ENCODE measurements at places on chromosomes 2 and 18.

DNA sequence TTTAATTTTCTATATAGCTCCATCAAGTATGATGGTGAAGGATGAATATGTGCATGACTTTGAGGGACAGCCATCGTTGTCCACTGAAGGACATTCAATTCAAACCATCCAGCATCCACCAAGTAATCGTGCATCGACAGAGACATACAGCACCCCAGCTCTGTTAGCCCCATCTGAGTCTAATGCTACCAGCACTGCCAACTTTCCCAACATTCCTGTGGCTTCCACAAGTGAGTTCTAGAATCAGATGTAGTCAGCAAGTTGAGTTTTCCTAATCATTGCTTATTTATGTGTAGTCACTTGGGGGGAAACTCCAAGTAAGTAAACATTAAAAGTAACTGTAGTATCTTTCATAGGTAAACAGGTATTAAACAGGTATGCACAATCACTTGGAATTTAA lies 24.8 kb downstream of the SMAD4 start:
- no peak for DNase-seq

DNA sequence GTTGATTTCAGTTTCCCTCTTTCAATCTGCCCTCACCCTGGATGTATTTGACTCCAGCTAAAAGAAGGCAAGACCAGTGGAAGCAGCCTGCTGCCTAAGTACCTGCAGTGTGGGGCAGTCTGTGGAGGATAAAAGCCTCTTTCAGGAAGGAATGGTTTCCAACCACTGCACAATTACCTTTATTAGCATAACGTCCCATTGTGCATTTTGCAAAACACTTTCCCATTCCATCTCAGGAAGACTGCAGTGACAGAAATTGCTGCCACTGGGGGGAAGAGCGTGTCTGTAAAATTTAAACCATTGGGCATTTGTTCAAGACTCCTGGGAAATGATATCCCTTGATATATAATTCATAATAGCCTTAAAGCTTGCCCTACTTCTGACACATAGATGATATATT lies 26.2 kb downstream of the CYRIA start:
- no peak for DNase-seq

DNA sequence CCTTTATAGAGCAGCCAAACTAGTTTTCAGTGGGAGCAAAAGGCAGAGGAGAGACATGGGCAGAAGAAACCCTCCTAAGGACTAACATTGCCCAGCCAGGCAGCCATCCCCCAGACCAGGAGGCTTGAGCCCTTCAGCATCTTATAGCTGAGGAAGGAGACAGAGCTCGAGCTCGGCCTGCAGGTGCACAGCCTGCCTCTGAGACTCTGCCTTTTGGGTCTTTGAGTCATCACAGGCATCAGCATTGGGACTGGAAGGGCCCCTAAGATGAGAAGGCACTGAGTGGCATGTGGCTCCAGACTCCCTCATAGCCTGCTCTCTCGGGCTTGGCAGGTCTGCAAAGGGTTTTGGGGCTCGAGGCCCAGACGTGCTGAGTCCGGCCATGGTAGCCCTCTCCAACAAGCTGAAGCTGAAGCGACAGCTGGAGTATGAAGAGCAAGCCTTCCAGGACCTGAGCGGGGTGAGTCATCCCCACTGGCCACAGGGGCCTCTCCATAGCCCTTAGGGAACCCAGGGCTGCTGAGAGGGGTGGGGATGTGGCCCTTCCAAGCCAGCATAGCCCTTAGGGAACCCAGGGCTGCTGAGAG lies 84.1 kb downstream of the EPAS1 start:
- no peak for DNase-seq

DNA sequence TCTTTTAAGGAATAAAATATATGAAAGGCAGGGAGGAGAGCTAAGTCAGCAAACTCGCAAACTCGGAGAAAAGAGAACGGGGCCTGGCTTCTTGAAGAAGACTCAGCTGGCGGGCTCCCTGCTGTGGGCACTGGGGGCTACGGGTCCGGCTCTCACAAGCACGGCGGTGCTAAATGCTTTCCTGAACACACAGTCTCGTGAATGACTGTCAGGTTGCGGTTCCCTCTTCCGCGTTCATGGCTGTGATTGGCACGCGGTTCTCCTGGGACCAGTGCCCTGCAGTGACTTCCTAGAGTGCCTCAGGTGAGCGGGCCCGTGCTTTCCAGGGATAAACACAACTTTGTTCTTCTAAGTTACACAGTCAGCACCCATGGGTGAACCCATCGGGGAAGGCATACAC lies 208.4 kb downstream of the HDAC4 start:
- DNase-seq, result no peak

DNA sequence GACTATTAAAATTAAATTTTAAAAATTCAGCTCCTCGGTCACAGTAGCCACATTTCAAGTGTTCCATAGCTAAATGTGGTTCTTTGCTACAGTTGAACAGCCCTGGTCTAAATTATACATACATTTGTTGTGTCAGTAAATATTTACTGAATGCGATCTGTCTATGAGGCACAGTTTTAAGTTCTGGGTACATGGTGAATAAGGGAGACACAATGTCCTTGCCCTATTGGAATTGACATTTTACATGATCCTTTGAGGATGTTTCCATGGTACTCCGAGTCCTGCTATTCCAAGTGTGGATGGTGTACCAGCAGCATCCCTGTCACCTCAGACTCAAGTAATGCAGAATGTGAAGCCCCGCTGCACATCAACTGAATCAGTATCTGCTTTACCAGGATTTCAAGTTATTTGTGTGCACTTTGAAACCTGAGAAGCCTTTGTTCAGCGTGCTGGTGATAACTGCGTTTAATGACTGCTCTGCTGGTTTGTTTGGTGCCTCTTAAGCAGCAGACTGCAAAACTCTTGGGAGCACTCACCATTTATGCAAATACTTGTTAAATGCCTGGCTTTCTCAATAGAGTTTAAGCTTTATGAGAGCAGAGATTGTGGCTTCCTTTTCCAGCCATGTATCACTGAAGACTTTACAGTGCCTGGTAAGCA lies 1.5 kb downstream of the GALNT1 start:
- no peak for DNase-seq

GRCh38 chr18:50193796-50194630 lies 934 bp downstream of the MYO5B start:
- DNase-seq, result no peak

DNA sequence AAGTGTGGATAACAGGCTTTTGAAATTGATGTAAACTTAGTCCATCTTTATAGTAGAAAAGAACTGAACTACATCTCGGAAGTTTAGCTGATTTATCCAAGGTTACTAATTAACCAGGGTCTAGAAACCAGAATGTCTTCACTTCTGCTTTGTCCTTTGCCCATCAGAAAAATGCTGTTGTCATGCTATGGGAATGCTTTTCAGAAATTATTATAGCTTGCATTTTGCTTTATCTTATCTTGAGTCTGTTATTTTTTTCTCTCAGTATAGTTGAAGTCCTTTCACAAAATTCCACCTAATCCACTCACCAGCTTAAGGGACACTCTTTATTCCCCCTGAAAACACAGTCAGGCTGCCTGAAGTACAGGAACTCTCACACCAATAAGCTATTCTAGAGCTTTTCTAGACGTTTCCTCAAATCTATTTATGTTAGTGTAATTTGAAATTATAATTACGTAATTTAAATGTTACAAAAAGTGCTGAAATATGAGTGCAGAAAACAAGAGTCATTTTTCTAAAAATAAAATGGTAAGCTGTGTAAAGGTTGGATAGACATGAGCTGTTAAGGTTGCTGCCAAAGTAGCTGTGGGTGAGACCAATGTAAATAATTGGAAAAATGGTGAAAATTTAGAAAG lies 456.3 kb downstream of the TGIF1 start:
- DNase-seq, result no peak

DNA sequence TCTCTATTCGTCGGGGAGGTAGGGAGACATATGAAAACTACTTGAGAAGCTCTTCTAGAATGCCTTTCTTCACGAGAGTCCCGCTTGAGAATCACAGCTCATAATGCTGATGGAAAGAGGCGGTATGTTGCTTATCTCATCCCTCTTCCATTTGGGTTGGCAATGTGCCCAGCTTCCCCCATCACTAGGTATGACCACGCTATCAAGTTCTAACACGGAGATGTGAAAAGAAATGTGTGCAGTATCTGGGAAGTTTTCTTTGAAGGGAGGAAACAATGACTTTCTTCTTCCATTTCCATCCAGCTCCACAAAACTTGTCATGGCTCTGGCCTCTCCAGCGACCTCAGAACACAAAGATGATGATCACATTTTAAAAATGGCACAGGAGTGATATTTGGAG lies 742.4 kb downstream of the DCDC2C start:
- DNase-seq, result no peak

DNA sequence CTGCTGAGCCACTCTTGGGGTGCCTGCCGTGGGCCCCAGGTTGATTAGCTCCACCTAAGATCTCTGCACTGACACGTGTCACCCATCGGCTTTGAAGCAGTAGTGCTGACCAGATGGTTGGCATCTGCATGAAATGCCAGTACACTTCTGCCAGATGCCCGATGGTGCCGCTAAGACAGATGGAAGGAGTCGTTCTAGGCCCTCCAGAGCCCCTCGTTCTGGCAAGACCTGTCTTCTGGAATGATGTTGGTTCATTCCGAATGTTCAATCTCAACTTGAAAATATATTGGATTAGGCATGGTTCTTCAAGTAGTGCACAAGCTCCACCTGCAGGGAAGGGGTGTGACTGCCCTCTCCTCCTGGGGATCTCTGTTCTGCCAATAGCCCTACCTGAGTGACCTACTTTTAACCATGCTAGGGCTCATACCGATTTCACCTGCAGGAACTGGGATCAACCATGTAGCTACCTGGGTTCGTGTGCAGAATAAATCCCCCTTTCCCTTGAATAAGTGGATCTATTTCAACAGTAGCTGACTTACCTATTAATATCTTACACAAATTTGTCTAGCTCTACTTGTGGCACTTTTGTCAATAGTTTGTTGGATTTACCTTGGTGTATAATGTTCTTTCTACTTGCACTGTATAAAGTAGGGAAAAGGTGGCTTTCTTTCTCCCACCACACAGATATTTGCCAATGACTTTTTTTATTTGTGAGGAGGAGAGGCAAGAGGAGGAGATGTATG lies 342.6 kb downstream of the CTNNA2 start:
- no peak for DNase-seq

- no peak for DNase-seq
These were observed 54.8 kb downstream of the GALNT14 start for GRCh38 chr2:31083234-31083993.
